ENCODE measurements at places on chromosomes 7 and 10.

DNA sequence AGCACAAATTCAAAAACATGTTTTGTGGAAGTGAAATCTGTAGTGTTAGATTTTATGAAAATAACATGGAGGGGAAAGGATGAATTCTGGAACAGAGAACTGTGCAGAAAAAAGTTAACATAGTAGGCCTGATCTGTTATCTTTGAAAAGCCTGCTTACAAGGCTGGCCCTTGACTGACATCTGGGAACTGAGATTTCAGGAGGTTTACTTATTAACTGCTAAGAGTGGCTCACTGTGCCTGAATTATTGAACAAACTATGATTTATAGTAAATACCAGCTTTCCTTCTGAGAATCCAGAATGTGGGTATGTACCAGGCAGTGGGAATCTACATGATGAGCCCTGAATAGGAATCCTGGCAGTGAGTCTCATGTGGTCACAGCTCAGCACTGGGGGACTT lies 30.5 kb downstream of the NSUN6 start:
- no peak for DNase-seq

GRCh38 chr10:110273474-110273873 lies 31.2 kb downstream of the SMNDC1 start:
- peak; percentile 25 for DNase-seq

DNA sequence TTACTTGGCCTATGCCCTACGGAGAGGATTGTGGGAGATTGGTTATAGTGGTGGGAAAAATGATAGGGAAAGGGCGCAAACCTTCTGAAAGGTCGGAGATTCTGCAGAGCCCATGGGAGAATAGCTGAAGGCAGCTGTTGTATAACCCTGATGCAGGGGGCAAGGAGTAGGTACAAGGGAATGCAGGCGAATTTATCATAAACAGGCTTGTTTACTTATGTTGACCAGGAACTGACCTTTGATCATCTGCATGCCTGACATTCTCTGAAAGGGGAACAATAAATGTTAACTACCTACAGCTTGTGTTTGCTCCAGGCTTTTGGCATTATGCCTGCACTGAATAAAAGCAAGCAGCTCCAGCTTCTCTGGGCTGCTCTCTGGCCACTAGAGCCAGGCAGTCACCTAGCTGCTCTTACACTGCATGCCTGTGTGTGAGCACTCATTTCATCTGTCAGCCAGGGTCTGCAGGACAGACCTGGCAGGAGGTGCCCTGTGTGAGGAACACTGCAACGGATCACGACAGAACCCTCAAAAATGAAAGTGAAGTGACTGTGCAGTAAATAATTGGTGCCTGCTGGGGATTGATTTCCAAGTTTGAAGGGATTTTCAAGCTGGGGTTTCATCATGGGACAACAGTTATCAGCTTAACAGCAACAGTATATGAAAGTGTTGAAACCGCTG lies 31.1 kb upstream of the ABCA13 start:
- DNase-seq: no peak

DNA sequence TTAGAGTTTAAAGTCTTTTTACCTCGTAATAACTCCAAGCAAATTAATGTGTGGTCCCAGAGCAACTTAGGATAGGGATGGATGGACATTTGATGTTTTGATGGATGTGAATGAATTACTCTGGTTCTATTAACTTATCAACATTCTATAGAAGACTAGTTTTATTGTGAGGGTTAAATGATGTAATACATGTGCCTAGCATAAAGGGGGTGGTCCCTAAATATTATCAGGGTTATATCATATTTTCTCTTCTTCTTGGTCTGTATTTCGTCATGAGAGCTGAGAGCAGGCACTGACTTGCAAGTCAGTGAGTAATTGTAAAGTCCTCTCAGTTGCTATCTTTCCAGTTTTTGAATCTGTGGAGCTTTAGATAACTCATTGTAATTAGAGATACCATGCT lies 219.3 kb downstream of the GATA3 start:
- DNase-seq: no peak

DNA sequence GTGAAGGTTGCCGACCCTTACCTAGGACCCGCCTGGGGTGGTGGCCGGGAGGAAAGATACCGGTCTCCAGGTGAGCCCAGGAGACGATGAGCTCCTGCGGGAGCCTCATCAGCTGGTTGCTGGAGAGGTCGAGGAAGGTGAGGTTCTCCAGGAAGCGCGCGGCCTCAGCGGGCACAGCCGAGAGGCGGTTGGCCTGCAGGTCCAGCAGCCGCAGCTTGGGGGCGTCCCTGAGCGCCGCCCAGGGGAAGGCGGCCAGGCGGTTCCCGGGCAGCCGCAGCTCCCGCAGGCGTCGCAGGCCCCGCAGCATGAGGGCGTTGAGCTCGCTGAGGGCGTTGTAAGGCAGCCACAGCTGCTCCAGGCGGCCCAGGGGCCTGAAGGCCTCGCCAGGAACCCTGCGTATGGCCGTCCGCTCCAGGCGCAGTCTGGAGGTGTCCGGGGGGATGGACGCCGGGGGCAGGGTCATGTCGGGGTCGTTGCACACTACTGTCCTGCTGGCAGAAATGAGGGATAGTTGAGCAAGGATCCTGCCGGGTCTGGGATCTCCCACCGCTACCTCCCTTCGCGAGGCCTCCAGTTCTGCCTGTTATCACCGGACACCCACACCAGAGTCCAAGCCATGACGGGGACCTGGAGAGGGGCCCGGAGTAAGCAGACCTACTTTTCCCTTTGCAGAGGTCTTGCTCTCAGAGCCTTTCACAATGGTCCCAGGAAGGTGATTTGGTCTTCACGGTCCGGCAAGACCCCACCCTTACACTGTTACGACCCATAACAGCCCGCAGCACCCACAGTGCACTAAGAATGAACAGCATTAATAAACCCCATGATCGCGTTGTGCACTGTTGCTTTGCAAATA lies 3.9 kb downstream of the LRIT1 start:
- peak; percentile 10 for DNase-seq

DNA sequence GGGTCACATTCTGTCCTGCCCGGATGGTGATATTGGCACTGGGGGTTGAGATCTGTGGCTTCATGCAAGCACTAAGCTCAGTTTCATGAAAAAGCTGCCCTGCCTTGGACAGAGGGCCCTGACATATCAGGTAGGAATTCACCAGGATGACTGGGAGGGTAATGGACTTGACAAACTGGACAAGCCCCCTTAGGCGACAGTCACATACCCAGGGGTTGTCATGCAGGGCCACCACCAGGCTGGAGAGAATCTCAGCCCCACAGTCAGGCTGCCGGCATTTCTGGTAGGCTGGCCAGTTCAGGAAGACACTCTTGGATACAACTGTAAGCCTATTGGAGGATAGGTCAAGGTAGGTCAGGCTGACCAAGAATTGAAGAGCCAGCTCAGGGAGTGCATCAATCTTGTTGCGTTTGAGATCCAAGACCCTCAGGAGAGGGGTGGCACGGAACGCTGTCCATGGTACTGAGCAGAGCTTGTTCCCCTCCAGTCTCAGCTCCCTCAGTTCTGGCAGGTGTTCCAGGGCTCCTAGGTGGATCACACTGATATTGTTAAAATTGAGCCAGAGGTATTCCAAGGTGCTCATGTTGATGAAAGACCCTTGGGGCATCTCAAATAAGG lies 824 bp downstream of the LRIT2 start:
- DNase-seq: no peak

GRCh38 chr10:110597476-110597875 lies 30.0 kb downstream of the SMC3 start:
- DNase-seq: no peak

DNA sequence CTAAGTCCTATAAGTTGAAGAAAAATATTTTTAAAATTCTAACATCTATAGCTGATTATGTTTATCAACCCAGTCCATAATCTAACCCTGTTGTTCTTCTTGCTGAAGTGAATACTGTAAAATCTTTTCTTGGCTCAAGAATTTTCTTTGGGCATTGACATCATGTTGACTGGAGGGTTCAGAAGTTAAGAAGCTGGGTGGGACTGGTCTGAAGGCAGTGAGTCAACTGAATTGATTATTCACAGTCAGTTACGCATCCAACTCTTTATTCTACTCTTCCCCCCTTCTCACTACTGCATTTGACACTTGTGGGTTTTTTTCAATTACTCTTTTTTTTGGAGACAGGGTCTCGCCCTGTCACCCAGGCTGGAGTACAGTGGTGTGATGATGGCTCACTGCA lies 31.0 kb downstream of the DENND2A start:
- DNase-seq: no peak

- no peak for DNase-seq
Measured at GRCh38 chr10:79886345-79886744, 59.8 kb downstream of the NUTM2E start.

Measured in activated CD4-positive, alpha-beta T cell treated with anti-CD3 and anti-CD28 coated beads, Interleukin-10, Interleukin-2, amounts not matched to agents 100 ng/mL and 50 ng/mL, durations not matched to agents 16 hours and 8 hours (primary cell).